ENCODE measurements at places on chromosomes 13 and 19.

- DNase-seq, result no peak
Observed at GRCh38 chr19:4094761-4095487, 28.2 kb upstream of the ZBTB7A start.

DNA sequence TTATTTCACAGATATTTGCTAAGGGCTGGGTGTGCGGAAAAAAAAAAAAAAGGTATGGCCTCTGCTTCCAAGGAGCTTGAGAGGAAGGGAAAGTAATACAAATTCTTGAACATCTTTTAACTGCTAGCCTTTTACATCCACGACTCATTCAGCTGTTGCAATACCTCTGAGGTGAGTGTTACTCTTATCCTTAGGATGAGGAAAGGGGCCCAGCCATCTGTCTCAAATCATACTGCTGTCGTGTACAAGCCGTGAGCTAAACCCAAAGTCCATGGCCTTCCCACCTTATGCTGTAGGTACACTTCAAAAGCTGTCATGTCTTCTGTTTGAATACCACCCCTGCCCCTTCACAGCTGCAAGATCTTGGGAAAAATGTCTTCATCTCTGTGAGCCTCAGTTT, 146.8 kb downstream of the KCNRG start:
- no peak for DNase-seq

- no peak for DNase-seq
Observed at GRCh38 chr13:49310251-49310650, 62.5 kb downstream of the CDADC1 start.

DNA sequence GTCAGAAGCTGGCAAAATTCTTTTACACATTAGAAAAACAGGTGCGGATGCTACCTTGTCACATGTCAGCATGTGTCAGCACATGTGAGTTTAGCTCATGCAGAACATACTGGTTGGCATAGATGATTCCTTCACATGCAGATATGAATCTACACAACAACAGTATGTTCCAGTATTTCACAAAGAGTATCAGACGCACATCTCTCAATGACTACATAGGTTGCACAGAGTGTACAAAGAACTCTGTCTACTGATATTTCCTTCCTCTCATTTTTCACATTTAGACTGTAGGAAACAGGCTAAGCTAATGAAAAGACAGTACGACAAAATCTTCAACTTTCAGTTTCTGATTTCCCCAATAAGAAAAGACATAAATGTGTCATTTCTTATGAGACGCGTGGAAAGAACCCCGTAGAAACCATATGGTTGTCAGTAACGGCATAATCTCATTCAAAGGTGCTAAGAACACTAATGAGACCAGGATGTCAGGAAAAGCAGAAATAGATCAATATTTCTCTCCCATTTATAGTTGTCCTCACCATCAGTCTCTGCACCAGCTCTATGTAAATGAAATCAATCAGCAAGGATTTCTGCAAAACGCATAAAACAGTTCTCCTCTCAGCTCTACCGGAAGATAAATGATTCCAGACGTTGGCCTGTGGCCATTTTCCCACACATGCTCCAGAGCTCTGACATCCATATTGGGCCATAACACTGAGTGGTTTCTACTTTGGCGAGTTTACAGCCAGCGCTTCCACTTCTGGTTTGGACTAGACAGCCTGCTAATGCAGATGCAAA, 81.2 kb downstream of the STARD13 start:
- no peak for DNase-seq

GRCh38 chr19:743168-743687, 7.7 kb upstream of the MISP start:
- no peak for DNase-seq

- DNase-seq, result no peak
Observed at GRCh38 chr13:23159760-23160637, 20.8 kb upstream of the SGCG start.

DNA sequence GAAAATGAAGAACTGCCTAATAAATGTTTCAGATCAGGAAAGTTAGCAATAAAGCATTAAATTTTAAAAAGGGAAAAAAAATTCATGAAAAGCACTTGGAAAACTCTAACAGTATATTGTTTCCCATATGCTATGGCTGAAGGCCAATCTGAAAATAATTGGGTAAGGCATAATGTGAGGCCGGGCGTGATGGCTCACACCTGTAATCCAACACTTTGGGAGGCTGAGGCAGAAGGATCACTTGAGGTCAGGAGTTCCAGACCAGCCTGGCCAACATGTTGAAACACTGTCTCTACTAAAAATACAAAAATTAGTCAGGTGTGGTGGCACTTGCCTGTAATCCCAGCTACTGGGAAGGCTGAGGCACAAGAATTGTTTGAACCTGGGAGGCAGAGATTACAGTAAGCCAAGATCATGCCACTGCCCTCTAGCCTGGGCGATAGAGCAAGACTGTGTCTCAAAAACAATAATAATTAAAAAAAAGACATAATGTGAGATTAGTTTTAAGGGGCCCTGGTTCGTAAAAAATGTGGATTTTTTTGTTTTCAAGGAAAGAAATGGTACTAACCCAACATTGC, 15.2 kb downstream of the INTS6 start:
- DNase-seq, result no peak

GRCh38 chr19:16628984-16629691, 1.1 kb upstream of the MED26 start:
- DNase-seq, result no peak

- DNase-seq, result no peak
Observed at GRCh38 chr19:46748325-46749109, 2.3 kb upstream of the STRN4 start.

DNA sequence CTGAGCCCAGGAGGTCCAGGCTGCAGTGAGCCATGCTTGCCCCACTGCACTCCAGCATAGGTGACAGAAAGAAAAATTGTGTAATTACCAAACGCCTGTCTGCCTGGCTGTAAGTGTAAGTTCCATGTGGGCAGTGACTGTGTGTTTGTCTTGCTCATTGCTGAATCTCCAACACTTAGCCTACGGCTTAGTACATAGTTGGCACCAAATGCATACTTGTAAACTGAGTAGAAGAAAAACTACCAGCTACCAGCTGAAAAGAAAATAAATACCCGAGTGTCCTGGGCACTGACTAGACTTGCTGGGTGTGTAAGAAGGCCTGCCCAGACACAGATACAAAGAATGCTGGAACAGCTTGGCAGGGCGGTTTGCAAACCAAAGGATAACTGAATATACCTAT, 2.7 kb upstream of the CEBPG start:
- DNase-seq, result no peak

DNA sequence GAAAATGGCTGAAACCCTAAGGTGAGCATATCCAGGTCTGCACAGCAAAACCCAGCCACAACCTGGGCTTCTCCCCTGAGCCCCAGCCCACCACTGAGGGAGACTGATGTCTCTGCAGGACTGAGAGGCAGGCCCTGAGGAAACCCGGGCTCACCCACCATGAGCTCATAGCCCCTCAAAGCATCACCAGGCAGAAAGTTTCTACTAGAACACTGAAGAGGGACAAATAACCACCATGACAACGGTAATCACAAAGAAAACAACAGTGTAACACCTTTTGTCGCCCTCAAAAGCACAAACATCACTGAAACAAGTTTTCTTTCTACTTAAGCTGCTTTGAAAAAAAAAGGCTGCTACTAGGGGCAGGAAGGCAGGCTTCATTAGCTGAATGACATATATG, 29.8 kb downstream of the TSHZ3 start:
- no peak for DNase-seq

GRCh38 chr19:15926484-15926883, 7.8 kb downstream of the CYP4F11 start:
- no peak for DNase-seq

- no peak for DNase-seq
Observed at GRCh38 chr13:92602560-92602959, 624.0 kb upstream of the GPC6 start.

DNA sequence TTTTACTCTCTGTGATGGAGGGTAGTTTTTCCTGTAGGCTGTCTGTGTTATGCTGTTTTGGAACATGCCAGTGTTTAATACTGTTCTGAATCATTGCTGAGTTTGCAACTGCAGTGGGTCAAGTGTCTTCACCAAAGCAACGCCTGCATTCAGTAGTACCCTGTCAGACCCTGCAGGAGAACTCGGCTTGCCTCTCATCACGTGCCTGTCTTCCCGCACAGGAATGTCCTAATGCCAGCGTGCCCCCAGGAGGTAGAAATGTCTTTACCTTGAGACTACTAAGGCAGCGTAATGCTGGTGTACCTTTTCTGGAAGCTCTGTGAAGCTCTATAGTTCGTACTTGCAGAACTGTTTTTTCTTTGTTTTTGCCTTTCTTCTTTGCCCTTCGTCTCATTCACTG, 42.3 kb downstream of the POLR1D start:
- no peak for DNase-seq
